ENCODE measurements at places on chromosomes 3 and 15.

GRCh38 chr3:151403246-151403645, 18.7 kb upstream of the P2RY12 start:
- DNase-seq, result no peak

DNA sequence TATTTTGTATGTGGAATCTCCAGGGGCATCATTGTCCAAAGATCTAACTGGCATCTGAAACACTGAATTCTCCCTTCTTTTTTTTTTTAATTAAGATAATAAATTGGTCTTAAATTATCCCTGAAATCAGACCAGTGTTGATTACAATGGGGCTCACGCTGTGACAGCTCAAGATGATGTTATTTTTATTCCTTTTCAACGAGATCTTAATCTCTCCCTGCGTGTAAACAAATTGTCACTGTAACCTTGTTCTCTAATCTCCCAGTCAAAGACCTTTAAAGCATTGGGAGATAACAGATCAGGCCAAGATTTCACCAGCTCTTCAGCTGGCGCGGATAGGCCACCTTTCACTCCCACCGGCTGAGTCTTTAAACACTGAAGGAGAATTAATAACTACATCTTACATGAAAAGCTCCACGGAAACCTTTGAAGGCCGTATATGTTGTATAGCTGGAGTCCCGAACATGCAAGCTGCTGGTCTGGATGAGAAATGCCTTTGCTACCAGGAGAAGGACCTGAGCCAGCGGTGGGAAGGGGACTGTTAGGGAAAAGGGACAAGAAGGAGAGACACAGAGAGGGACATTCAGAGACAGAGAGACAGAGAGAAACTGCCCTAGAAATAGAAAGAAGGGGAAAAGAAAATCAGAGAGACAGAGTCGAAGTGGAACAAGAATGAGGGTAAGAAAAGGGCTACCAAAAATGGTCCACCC, 418.8 kb upstream of the NR2F2 start:
- DNase-seq, result no peak

GRCh38 chr3:158261371-158261991, 151.6 kb downstream of the RSRC1 start:
- DNase-seq, result no peak

GRCh38 chr3:31004025-31004678, 109.7 kb upstream of the GADL1 start:
- DNase-seq, result peak; percentile 94

- DNase-seq, result peak; percentile 17
Observed at GRCh38 chr3:171950373-171950772, 89.0 kb upstream of the FNDC3B start.

DNA sequence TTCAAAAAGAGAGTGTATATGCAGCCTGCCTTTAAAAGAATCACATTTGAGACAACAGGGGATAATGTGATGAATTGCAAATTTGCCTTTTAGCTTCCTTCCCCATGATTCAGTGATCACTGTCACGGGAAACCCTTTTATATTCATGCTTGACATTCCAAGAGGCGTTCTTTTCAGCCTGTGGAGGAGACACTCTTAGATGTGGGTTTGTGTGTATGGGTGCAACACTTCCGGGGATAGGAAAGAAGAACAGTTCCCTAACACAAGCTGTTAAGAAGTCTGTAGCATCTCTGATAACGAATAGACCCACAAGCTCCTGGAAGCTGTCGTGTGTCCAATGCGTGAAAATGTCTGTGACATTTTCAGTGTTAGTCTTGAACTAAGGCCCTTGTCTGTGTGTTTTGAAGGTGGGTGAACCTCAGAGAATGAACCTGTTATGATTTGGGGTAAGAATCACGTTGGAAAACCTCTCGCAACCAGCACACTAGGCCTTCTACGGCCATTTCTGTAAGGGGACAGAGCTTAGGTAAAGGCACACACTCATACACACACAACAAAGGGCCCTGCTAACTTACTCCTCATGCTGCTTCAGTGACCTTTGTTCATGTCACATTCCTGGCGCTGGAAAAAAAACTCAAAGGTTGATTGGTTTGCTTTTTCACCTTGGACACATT, 229.2 kb upstream of the ST8SIA2 start:
- no peak for DNase-seq

DNA sequence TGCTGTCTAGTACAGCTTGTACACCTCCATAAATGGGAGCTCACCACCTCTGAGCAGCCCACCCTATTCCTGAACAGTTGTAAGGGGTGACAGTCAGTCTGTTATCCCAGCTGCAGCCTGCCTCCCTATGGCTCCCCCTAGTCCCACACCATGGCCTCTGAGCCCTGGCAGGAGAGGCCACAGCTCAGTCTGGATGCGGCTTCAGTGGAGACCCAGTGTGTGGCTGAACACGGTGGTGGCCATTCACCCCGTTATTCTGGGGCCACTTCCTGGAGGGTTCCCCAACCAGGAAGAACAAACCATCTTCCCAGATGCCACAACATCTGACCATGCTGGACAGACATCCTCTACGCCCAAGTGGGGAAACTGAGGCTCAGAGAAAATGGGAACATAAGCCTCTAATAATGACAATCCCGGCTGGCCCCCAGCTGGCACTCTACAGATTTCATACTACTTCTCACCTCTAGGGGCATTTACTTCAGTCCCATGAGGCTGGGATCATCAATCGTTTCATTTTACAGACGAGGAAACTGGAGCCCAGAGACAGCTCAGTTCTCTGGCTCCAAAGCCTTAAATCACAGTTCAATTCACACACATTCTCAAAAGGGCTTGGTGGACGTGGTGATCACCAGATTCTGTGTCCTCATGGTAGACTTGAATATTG, 9.2 kb upstream of the GRIP2 start:
- no peak for DNase-seq

GRCh38 chr3:9402410-9403228, 5.2 kb downstream of the SETD5 start:
- no peak for DNase-seq

- DNase-seq, result no peak
Observed at GRCh38 chr15:25640381-25640780, 201.6 kb upstream of the UBE3A start.

DNA sequence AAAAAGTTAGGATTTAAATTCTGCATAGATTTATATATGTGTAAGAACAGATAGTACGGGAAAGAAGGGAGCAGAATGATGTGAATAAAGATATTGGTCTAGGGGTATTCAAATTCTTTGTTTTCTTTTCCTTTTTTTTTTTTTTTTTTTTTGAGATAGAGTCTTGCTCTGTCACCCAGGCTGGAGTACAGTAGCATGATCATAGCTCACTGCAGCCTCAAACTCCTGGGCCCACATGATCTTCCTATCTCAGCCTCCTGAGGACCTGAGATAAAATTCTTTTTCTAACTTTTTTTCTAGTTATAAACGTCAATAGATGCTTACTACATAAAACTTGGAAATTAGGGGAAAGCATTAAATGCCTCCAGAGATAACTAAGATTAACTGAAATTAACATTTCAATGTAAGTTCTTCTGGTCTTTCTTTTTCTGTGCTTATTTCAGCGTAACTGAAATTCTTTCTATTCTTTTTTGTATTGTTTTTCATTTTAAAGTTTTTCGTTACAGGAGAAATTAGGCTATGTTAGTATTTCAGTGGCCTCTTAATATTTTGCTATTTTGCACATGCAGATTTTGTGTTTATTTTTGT, 29.2 kb downstream of the UBE2Q2 start:
- no peak for DNase-seq

- no peak for DNase-seq
Observed at GRCh38 chr3:99776516-99777209, 41.0 kb upstream of the CMSS1 start.

- no peak for DNase-seq
Observed at GRCh38 chr3:114884213-114884923, 262.7 kb downstream of the ZBTB20 start.

- no peak for DNase-seq
Observed at GRCh38 chr3:190336516-190337189, 14.4 kb upstream of the CLDN1 start.

DNA sequence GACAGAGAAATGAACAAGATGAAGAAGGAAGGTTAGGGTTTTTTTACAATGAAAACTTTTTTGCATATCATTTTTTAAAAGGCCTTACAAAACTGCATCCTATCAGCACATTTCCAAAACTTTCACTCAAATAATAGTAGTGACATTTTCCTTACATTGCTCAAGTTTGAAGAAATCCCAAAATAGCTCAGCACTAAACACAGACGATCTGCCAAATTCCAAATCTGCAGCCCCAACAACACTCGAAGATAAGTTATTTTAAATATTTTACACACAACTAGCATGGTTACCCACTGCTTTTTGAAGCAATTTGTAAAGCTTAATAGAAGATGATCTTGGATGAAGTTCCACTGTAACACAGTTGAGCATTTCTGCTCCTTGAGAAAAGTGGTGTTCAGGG, 535.6 kb upstream of the ALCAM start:
- no peak for DNase-seq

DNA sequence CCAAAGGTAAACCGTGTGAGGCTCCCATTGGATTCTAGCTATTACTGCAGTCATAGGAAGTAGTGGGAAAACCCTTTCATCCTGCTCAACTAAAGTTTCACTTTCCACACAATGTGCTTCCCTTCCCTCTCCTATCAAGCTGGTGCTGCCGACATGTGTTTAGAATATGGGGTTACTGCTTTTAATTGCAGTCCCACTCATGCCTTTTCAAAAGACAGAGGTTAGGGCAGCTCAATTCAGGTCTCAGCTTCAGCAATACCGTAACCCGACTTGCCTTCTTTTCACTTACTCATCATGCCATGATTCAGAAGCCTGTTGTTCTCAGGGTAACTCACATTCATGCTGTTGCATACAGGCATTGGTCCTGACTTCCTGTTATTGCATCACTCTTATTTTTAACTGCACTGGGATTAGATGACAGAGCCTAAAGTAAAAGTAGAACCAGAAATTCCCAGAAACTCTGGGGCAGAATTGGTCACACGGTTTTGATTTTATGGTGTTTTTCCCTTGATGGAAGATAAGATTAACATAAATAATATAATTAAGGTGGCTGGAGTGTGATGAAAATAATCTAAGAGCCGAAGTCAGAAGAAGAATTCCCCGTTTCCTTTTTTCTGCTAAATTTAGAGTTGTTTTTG, 45.7 kb downstream of the C2CD4B start:
- DNase-seq, result peak; percentile 83

DNA sequence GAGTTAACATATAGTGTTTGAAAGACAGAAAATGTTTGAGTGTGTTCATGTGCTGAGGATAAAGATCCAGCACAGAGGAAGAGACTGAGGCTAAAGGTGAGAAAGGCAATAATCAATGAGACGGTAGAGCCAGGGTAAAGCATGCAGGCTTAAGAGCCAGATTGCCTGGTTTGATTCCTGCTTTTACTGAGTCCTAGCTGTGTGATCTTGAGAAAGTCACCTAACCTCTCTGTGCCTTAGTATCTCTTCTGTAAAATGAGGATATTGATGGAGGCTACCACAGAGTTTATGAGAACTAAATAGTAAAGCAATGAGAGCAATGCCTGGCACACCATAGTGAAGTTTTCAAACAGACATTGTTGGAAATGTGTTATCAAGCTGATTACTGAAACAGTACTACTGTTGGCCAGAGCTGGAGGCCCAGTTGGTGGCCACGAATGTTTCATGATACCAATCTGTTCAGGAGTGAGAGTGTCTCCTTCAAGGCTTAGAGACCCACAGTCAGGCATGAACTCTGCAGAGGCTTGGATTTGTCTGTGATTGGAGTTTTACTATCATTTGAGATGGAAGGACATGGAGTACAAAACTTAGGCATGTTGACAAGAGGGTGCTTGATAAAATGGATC, 26.8 kb downstream of the IL16 start:
- no peak for DNase-seq

GRCh38 chr3:128585189-128585588, 65.4 kb downstream of the RPN1 start:
- DNase-seq, result no peak

GRCh38 chr3:159008401-159008800, 206.5 kb downstream of the MFSD1 start:
- DNase-seq, result no peak

GRCh38 chr3:160078533-160078932, 89.9 kb downstream of the IL12A start:
- no peak for DNase-seq

DNA sequence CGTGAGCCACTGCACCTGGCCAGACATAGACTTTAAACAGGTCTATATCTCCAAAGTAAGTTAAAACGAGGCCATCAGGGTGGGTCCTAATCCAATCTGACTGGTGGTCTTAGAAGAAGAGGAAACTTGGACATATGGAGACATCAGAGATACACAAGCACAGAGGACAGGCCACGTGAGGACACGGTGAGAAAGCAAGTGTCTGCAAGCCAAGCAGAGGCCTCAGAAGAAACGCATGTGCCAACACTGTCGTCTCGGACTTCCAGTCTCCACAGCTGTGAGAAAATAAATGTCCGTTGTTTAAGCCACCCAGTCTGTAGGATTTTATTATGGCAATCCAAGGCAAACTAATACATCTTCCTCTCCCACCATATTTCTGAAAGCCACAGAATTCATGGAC, 43.9 kb downstream of the MRPL46 start:
- DNase-seq, result no peak

DNA sequence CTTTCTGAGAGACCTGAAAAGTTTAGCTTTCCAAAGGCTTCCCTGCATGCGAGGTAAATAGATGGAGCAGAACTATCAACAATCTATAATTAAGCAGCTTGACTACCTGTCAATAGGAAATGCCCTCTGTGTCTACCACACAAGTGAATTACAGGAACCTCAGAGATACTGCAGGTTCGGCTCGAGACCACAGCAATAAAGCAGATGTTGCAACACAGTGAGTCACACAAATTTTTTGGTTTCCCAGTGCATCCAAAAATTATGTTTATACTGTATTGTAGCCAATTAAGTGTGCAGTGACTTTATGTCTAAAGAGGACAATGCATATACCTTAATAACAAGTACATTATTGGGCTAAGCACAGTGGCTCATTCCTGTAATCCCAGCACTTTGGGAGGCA, 252.0 kb downstream of the UBE2E2 start:
- no peak for DNase-seq

- DNase-seq, result no peak
Observed at GRCh38 chr3:78872195-78872594, 895.6 kb downstream of the ROBO1 start.

- peak; percentile 20 for DNase-seq
Observed at GRCh38 chr15:98753726-98754656, 105.7 kb downstream of the IGF1R start.

- DNase-seq, result no peak
Observed at GRCh38 chr3:24687671-24688070, 193.0 kb upstream of the THRB start.

DNA sequence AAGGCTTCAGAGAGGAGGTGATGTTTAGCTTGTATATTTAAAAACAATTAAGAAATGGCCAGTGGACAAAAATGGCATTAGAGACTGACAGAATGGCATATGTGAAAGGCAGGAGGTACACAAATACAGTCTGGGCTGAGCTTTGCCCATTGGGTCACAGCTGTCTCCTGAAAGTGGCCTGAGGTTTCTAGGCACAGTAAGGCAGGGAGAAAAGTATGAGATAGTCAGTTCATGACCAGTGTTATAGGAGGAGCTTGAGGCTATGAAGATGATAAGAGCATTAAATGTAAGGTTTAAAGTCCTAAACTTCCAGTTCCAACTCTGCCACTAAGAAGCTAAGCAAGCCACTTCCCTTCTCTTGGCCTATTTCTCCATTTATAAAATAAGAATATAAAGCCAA, 111.2 kb upstream of the SETMAR start:
- DNase-seq, result no peak

GRCh38 chr3:124322966-124323365, 331.0 kb upstream of the ROPN1 start:
- no peak for DNase-seq

Data from kidney capillary endothelial cell (primary cell).